ENCODE measurements at places on chromosomes 7 and 10.

DNA sequence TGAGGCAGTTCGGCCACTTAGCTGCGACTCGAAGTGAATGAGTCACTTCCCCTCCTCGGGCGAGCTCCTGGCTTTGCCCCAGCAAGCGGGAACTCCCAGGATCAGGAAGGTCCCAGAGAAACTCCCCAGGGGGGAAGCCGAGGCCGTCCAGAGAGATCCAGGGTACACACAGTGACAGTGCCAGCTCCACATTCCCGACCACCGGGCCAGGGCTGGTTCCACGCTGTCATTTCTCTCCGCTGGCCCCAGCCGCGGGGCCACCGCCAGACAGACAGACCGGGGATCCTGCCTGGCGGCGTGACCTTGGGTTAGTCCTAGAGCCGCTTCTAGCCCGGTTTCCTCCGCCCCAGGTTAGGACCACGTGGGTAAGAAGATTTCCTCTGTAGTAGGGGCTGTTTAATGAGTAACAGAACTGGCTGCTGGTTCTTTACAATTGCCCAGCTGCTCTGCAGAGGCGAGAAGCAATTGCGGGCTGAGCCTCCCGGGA lies 463 bp upstream of the UPP1 start:
- DNase-seq: peak; percentile 94

- DNase-seq: no peak
Observed at GRCh38 chr10:47289921-47290320, 10.1 kb upstream of the GDF10 start.

DNA sequence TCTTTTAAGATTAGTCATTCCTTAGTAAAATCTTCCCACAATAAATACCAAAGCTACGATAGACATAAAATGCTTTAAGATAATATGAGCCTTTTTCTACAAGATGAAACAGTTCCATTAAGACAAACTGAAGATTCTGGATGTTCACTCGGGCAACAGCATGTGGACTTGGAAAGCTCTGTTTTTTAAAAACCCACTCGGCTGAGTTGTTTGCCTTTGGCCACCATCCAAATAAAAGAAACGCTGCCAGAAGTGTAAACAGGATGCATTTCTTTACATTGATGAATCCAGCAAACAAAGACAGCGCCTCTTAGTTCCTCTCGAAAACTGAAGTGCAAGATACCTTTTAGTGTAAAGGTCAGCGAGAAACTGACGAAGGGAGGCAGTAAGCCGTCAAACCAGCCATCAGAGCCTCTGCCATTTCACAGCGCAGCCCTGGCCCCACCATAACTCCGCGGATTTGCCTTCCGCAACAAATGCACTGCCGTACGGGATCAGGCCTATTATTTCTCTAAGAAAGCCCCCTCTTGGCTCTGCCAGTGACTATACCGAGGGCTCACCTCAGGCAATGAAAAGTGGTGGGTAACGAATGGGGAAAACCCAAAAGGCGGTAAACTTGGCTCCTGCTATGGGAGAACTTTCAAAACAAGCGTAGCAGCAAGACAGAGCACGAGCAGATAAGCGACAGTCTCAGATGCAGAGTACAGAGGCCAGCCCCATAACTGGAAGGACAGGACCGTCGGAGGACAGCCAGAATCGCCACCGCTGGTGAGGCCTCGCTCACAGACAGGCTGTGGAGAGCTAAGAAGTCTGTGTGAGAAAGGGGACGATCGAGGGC lies 41.4 kb downstream of the GNA12 start:
- peak; percentile 23 for DNase-seq

DNA sequence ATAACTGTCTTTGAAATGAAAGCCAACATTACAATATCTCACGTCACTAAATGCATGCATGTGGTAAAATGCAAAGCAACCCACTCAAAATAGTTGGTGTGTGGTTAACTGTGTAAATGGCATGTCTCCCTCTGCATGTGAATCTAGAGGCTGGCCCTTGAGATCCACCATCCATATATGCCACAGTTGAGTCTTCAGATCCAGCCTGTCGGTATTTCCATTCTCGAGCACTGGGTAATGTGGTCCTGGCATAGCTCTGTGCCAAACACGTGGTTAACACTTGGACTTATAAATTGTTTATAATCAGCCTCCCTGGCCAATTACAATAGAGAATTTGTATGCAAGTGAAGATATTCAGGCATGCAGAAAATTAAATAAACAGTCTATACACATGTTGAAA lies 90.3 kb downstream of the LYZL1 start:
- DNase-seq: no peak

- no peak for DNase-seq
Observed at GRCh38 chr7:131674131-131674530, 117.7 kb upstream of the PODXL start.

Measured in LoVo (cell line).